Kasumi-1 (cell line): ENCODE measurements at places on chromosomes 3 and 15.

DNA sequence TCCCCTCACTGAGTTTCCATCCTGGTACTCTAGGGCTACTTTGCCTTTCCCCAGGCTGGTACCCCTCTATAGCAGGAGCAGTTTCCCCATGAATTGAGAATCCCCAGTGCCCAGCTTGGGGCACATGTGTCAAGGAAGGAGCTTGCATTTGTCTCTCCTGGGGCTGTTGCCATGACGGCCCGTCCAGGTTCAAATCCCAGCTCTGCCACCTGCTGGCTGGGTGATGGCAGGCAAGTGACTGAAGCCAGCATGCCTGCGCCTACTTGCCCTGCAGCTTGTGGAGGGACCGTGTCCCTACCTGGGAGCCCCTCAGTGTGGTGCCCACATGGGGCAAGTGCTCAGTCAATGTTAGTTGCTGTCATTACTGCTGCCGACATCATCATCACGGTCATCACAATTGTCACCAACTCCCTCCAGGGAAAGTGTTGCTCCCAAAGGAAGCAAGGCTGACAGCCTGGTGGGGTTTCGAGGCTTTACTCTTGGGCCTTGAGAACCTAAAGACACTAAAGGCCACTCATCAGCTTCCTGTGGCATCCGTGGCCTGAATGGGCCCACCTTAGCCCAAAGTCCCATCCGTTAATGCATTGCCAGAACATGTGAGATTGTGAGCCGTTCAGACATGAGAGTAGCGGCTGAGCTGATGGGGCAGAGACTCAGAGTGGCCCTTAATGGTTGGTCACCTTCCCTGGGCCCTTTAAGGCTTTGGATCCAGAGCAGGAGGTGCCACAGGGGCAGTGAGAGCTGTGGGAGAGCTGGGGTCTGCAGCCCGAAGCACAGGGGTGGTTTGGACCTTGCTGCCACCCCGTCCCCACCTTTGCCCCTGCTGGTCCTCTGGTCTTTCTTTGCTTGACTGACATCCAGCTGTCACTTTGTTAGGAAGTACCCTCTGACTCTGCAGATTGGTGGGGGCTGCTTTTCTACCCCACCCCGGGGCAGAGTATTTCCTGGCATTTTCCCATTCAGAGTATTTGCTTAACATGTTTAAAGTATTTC, 144.4 kb downstream of the DNAJB8 start:
- peak; percentile 26 for DNase-seq

DNA sequence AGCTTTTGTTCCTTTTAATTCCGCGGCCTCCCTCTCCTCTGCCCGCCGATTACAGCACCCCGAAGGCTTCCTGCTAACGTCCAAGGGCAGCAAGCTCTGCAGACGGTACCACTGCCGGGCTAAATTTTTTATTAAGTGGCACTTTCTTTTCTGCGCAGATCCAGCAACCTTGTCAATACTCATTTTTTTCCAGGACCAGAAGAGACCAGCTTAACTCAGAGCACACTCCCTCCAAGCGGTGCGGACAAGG, 542 bp upstream of the MEIS2 start:
- no peak for DNase-seq

- DNase-seq: no peak
Observed at GRCh38 chr3:187196573-187197334, 532 bp upstream of the RTP1 start.

DNA sequence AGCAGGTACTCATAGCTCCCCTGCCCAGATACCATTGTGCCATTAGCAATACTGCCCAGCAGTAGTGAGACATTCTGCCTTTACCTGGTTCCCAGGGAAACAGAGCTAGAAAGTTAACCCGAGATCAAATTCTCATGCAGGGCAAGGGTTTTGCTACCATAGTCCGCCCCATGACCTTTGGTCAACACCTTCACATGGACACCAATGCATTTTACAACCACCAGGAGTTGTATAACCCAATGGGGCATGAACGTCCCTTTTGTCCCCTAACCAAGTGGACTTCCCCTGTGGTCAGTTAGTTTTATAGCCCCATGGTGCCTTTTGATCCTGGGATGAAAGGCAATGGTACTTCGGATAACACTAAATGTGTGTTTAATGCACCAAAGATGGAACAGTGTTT, 151.7 kb upstream of the IQSEC1 start:
- no peak for DNase-seq
